ENCODE measurements at places on chromosomes 13 and 19. TPM values are rescaled to one million over a fixed set of nuclear protein-coding genes. Genes with fewer than 3 reads are reported as not detected.

The TMEM272 gene
- total RNA-seq: not detected

The FGF21 gene
- total RNA-seq: not detected

The CATSPERD gene
- not detected for total RNA-seq

The ZNF534 gene
- not detected for total RNA-seq

The IZUMO4 gene
- not detected for total RNA-seq

The PVR gene
- 147 TPM for total RNA-seq

The CHST8 gene
- under 0.01 TPM for total RNA-seq

The DOCK9 gene
- 197 TPM for total RNA-seq

The TMED1 gene
- total RNA-seq: 65.2 TPM

The ASF1B gene
- total RNA-seq: 17.9 TPM

The RTBDN gene
- not detected for total RNA-seq

The CYP2F1 gene
- not detected for total RNA-seq

The DOCK6 gene
- 39.8 TPM for total RNA-seq

The CABP5 gene
- total RNA-seq: not detected

The RYR1 gene
- 0.61 TPM for total RNA-seq

The IGFL3 gene
- total RNA-seq: 0.32 TPM

The IL17D gene
- total RNA-seq: 2.6 TPM

The PRTN3 gene
- not detected for total RNA-seq

The RUBCNL gene
- not detected for total RNA-seq

The HSD17B14 gene
- total RNA-seq: 5.8 TPM

The COX6B2 gene
- total RNA-seq: under 0.01 TPM

The KIR2DL1 gene
- total RNA-seq: not detected

The ZNF431 gene
- 2.6 TPM for total RNA-seq

The IRGC gene
- not detected for total RNA-seq

The ZNF560 gene
- not detected for total RNA-seq

The STOML3 gene
- total RNA-seq: not detected
